ENCODE measurements at places on chromosomes 3 and 15.

GRCh38 chr15:88395241-88395640 lies 71.9 kb downstream of the MRPL46 start:
- DNase-seq = no peak

DNA sequence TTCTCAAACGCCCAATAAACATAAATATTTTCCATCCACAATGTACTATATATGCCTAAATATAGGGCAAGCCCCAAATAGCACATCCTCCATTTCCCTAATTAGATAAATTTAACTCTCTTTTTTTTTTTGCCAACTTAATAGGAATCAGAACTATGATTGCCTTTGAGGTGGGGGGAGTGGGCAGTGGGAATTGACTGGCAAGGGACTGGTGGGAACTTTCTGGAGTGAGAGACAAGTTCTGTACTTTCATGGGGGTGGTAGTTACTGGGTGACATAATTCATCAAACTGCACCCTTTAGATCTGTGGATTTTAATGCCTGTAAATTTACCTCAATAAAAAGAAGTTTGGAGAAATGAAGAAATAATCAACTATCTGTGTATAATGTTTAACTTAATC lies 88.2 kb upstream of the CTDSPL start:
- no peak for DNase-seq

DNA sequence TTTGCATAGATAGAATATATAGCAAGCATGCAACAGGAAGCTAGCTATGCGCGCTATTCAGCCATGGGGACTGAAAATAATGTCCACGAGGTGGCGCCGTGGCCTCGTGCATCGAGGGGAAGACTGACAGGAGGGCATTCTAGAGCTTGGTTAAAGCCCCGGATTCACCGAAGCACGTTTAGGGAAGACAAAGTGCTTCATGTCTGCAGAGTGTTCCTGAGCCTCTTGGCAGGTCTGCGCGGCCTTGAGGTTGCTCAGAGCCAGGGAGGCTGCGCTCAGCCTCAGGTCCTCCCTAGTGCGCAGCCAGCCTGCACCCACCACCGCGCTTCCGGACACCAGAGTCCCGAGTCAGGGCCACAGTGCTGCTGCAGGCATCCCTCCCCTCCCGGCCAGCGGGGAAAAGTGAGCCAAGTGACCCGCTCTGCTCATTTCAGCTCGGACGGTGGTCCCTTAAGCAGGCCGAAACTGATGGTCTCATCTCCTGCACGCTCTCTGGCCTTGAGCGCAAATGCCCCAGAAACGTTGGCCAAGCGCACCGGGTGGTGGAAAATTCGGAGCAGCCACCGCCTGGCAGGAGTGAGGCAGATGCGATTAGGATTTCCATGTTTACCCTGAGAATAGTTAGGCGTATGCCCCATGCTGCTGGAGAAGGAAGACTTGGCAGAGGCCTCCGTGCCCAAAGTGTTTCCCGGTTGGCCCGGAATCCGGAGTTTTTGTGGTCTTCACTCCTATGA lies 24.8 kb downstream of the GABRA5 start:
- peak; percentile 15 for DNase-seq

DNA sequence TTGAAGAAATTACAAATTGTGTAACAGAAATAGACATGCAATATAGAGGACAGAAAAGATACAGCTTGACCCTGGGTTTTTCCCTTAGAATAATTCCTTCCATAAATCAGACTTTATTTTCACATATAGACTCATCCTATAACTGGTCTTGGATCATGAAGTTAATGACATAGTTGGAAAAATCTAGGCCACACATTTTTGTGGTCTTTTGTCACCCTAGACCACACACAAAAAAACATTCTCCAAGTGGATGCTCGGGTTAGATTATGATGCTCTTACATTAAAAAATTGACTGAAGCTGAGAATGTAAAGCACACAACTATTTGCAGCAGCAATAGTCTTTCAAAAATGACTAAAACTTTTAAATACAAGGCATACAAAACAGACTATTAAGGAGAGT lies 7.5 kb upstream of the PLA2G4D start:
- DNase-seq = no peak

DNA sequence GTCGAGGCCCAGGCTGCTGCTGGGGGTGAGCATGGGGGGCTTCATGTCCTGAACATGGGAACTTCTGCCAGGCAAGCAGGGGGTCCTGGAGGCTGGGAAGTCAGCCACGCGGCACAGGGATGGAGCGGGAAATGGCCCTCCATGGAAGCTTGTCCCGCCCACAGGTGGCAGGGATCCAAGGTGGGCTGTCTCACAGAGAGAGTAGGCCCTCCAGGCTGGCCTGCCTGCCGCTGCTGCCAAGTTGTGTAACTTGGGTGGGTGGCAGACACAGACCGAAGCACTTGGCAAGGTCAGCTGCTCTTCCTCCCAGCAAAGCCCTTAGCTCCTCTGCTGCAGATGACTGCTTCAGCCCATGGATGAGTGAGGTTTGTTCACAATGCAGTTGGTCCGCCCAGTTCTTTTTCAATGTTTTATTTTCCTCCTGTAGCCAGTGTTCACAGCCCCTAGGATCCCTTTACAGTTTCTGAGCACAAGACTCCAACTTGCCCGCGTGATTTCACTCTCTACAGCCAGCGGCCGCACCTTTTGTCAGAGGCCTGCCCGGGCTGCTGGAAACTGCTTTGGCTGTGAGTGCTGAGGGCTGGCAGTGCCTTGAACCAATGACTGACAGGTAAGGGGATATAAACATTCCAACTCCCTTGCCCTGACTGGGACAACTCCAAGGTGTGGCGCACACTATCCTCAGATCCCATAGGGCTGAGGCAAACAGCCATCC lies 26.7 kb downstream of the HCN4 start:
- DNase-seq = no peak

All from stimulated activated CD4-positive, alpha-beta T cell treated with anti-CD3 and anti-CD28 coated beads, Interleukin-15, amount 100 ng/mL, for 48 hours (primary cell).